ENCODE measurements at places on chromosomes 4 and X.

DNA sequence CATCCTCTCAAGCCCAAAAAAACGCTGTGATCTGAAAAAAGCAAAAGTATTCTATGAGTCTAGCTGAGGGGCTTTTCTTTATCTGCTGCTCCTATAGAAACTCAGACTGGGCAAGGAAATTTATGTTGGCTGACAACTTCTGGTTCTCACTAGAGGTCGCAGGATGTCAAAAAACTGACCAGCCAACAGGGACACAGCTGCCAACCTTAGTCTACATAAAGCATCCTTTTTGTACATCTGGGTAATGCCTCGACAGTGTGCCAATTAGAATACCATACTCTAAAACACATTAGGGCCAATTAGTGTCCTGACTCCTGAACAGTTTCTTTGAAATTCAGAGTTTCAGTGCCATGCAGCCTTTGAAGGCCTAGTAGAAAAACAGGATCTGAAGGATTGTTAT is 8.8 kb upstream of the TLL1 start:
- no peak for DNase-seq
- H3K4me3 ChIP-seq, result no peak overlapping the region

- no peak for DNase-seq
- no peaks in the 10 kb centered on the region for H3K4me1 ChIP-seq
- no peaks in the 10 kb centered on the region for H3K27me3 ChIP-seq
- no peaks in the 10 kb centered on the region for H3K36me3 ChIP-seq
Observed at GRCh38 chrX:12488220-12488619, 303.0 kb upstream of the PRPS2 start.

- H3K4me1 ChIP-seq, result peaks cover 3% of the 10 kb centered on the region
- DNase-seq, result peak; percentile 1
- no peaks in the 10 kb centered on the region for H3K36me3 ChIP-seq
- no peak overlapping the region for H3K4me3 ChIP-seq
- no peaks in the 10 kb centered on the region for H3K27me3 ChIP-seq
Observed at GRCh38 chrX:29617725-29618124, 597.6 kb upstream of the MAGEB2 start.

- no peak overlapping the region for H3K4me3 ChIP-seq
- H3K36me3 ChIP-seq, result no peaks in the 10 kb centered on the region
- H3K27ac ChIP-seq, result no peak overlapping the region
- no peaks in the 10 kb centered on the region for H3K27me3 ChIP-seq
- H3K4me1 ChIP-seq, result peaks cover 11% of the 10 kb centered on the region
Observed at GRCh38 chrX:110321670-110322069, 3.8 kb upstream of the AMMECR1 start.

DNA sequence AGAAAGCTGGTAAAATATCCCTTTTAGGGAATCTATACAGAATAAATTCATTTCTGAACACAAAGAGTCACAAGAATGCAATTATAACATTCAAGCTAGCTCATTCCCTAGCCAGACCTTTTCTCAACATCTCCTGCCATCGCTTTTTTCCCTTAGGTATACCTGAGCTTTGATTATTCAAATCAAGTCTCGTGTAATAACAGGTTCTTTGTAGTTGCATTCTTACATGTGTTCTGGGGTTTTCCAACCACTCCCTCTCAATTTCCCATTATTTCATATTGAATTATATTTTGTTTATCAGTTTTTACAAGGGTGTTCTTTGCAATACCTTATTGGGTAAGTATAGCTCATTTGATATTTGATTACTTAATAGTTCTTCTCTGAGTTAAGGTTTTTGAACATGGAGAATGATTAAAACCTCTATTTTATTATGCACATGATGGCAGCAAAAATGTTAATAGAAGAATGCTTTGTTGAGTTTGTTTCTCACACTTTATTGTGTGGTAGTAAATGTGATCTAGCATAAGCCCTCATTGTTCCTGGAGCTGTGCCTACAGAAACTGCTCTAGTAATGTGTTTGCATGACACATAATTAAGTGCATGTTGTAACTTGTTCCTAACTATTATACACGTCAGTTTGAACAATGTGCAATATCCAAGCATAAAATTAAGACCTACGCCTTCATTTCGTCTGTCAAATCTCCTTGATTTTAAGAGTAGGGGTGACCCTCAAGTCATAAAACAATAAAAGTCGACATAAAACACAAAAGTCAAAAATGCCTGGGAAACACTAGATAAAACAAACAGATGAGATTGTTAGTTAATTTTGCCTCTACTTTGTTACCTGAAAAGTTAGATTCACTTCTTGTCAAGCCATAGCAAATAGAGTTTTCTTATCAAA is 124.0 kb upstream of the POF1B start:
- no peaks in the 10 kb centered on the region for H3K27me3 ChIP-seq
- no peaks in the 10 kb centered on the region for H3K36me3 ChIP-seq
- H3K4me1 ChIP-seq, result no peaks in the 10 kb centered on the region
- H3K4me3 ChIP-seq, result no peak overlapping the region
- DNase-seq, result no peak

GRCh38 chr4:105956569-105956968 is 61.3 kb downstream of the NPNT start:
- DNase-seq, result no peak
- H3K4me1 ChIP-seq, result no peaks in the 10 kb centered on the region
- H3K27ac ChIP-seq, result no peak overlapping the region
- no peaks in the 10 kb centered on the region for H3K36me3 ChIP-seq

GRCh38 chr4:13968723-13969122 is 341.2 kb upstream of the BOD1L1 start:
- H3K36me3 ChIP-seq, result no peaks in the 10 kb centered on the region
- no peaks in the 10 kb centered on the region for H3K27me3 ChIP-seq
- H3K4me3 ChIP-seq, result no peak overlapping the region
- H3K27ac ChIP-seq, result no peak overlapping the region
